ENCODE measurements at places on chromosomes 16 and 17.

DNA sequence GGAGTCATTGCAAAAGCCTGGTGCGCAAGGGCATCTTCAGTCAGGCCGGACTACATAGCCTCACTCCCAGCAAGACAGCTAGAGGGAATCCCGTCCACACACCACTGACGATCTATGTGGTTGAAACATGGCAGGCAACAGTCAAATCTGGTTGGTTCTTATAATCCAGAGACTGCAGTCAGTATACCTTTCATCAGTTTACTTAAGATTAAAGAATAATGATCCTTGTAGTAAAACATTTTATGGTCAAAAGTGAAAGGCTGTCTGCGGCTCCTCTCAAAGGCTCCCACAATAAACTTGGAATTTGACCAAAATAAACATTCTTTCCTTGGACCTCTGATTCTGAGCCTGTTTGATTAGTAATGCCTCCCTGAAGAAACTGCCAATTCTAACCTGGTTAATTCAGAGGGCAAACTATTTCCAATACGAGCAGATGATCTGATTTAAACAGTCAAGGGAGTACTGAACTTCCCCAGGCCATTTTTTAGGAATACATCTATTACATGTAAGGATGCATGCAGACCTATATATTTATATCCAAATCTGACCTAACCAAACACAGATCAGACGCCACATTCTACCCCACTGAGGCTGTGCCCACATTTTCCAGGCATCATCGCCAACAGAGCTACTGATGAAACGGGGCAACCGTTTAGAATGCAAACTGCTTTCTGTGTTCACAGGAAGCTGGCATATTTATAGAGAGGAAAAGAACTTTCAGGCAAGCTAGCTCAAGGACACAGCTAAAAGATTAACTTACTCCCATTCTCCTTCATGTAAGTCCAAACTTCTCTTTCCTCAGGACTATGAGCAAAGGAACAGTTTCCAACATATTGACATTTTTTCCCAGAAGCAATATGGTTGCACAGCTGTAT is 15.3 kb upstream of the TXNDC11 start:
- DNase-seq: no peak

GRCh38 chr17:59427425-59427921 is 96.0 kb downstream of the YPEL2 start:
- peak; percentile 26 for DNase-seq

DNA sequence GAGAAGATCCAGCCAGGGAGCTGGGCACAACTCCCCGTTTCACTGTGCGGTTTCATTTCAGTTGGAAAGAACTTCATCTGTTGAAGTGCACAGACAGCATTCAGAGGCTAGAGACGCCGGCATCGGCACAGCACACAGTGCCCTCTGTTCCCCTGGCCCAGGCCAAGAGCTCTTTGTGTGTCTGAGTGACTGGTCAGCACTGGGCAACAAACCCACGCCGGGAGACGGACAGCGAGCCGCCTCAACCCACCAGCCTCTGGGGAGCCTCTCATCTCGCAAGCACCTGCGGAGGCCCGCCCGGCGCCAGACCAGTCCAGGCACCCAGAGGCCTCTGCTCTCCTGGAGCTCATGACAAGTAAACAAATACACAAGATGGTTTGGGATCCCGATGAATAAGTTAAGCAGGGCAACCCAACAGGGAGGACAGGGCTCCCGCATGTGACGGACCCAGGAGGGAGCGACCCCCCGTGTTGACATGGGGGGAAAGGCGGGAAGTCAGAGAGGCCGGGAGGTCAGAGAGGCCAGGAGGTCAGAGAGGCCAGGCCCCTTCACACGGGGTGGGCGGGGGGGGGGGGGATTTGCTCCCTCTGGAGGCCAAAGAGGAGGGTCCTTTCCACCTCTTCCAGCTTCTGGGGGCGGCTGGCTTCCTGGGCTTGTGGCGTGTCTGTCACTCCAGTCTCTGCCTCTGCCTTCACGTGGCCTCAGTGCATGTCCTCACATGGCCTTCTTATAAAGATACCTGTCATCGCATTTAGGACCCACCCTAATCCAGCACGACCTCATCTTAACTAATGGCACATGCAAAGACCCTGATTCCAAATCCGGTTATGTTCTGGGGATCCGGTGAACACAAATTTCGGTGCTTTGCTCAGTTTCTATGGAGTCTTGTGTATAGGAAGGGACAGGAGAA is 25.8 kb upstream of the KLHDC4 start:
- DNase-seq: no peak

DNA sequence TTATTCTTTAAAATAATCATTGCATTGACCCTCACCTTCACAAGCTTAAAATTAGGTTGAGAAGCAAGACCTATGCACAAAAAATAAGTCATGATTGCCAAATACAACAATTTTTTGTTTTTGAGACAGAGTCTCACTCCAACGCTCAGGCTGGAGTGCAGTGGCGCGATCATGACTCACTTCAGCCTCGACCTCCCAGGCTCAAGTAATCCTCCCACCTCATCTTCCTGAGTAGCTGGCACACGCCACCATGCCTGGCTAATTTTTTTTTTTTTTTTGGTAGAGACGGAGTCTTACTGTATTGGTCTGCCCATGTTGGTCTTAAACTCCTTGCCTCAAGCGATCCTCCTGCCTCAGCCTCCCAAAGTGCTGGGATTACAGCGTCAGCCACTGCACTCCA is 24.2 kb downstream of the ZNF652 start:
- no peak for DNase-seq

- no peak for DNase-seq
These were observed 8.5 kb upstream of the LONP2 start for GRCh38 chr16:48235556-48236136.

- no peak for DNase-seq
These were observed 42.5 kb downstream of the PLCG2 start for GRCh38 chr16:81821436-81822128.

GRCh38 chr17:35213412-35213940 is 19.3 kb upstream of the SLC35G3 start:
- no peak for DNase-seq

GRCh38 chr16:57688487-57688986 is 6.1 kb upstream of the DRC7 start:
- DNase-seq: no peak

GRCh38 chr17:44607836-44608690 is 48.2 kb upstream of the MEIOC start:
- peak; percentile 62 for DNase-seq

GRCh38 chr16:65116216-65116615 is 5.6 kb downstream of the CDH11 start:
- no peak for DNase-seq

All from NCI-H510A treated with DMSO at 0.1 percent for 48 hours (cell line).